AG04450 (cell line): ENCODE measurements at places on chromosomes 1 and 21.

DNA sequence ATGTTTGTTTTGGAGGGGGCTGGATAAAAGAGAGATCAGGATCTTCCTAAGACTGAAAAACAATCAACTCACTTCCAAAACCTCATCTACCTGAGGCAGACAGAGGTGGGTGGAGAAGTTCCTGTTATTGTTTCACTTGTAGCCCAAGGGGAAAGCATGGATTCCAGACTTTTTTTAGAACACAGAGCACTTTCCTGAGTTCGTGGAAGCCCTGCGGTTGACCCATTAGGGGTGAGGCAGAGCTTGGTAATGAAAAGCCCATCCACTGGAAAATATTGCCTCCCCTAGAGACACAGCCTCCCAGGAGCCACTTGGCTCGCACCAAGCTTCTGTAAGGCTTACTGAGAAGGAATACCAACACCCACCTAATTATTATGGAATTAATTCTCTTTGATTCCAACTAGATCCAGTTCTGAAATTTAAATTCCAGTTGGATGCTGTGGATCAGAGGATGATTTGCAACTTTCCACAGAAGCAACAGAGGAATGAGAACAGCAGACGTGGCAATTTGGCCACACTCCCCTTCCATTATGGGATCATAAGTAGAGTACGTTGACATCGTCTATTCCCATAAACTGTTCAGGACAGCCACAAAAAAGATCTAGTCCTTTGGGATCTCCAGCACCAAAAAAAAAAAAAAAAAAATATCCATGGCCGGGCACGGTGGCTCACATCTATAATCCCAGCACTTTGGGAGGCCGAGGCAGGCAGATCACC is 4.1 kb upstream of the PEF1 start:
- DNase-seq: no peak

DNA sequence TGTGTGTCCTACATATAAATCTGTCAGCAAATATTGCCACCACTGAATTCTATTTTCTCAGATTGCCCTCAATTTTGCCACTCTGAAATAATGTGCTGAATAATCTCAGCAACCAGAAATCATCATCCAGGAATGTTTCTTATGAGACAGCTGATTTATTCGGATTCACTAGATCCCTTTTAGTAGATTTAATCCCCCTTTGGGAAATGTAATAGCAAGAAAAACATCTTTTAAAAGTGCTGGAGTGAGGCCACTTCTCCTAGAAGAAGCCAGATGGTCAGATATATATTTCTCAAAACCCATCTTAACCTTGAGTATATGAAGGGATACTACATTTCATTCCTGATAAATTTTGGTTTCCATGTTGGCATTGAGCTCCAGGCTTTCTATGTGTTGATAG is 327.7 kb downstream of the SMYD3 start:
- DNase-seq: no peak

GRCh38 chr1:43279161-43279560 is 6.2 kb downstream of the C1orf210 start:
- DNase-seq: no peak

DNA sequence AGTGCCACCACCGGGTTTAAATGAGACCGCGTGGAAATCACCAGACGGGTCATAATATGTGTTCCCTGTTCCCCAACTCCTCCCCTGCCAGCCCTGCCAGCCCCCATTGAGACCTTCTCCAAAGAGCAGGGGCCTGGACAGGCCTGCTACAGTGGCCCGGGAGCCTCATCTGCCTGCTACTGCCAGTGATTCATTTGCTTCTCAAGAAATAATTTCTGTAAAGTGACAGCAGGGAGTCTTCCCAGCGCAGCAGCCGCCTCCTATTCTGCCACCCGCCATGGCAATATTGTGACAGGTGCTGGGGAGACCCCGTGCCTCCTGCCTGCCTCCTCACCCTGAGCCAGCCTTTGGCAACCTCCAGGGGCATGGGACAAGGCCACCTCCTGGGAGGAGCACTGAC is 8.9 kb downstream of the IFFO2 start:
- DNase-seq: no peak

DNA sequence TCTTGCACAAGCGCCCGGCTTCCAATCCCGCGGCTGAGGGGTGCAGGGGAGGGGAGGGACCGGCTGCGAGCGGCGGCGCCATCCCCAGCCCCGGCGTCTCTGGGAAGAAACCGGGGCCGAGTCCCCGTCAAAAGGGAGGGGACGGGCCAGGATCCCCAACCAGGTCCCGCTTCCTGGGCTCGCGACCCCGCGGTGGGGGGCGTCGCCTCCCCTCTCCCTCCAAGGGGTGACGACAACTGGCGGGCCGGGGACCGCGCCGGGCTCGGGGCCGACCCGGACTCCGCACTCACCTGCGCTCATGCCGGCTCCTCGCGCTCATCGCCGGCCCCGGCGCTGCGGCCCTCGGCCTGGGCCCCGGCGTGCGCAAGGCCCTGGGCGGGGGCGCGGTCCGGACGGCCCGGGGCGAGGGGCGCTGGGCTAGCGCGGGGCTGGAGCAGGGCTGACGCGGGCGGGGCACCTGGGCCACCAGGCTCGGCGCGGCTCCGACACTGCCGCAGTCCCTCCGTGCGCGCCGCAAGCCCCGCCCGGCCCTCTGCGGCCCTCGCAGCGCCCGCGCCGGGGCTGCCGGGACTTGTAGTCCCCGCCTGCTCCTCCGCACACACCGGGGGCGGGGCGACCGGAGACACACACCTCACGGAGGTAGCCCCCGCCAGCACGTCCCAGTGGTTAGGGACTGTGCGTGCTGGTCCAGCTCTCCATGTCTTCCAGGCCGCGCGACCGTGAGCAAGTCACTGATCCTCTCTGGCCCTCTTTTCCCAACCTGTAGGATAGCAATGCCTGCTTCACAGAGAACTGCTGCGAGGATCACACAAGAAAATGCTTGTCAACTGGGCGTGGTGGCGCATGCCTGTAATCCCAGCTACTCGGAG is at the start of gene ATP13A2:
Gene ATP13A2, minus strand, starts transcription at position 490 of the 869 bp plus-strand sequence. Its CDS starts 190 bp downstream, at position 300.
- DNase-seq: no peak

- no peak for DNase-seq
Measured at GRCh38 chr1:156523801-156524480, 23.4 kb upstream of the MEF2D start.

GRCh38 chr1:153536671-153537375 is 1.0 kb upstream of the S100A6 start:
- DNase-seq: no peak

- no peak for DNase-seq
Measured at GRCh38 chr1:2481885-2482284, 5.8 kb downstream of the PLCH2 start.

DNA sequence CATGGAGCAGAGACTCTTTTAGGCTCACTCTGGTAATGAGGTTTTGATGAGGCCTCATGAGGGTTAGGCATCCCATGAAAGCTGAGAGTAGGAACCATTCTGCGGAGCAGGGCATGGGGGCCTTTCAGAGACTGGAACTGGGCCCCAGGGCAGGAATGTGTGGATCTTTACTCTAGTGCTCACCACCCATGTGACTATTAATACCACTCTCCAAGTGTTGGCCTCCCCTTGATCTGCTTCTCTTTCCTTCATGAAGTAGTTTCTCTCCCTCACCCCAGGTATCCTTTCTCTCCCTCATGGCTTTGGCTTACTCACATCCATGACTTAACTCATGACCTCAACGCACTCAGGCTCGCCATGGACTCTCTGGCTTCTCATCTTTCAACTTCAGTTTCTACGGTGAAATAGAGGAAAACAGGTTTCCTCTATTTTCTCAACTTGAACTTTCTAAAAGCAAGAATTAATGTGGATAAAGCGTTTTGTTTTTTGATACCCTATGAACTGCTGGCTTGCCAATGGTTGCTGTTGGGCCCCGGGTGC is 50.5 kb upstream of the GADD45A start:
- DNase-seq: no peak

GRCh38 chr1:58304346-58304975 is 242.1 kb downstream of the OMA1 start:
- no peak for DNase-seq

- peak; percentile 23 for DNase-seq
Measured at GRCh38 chr1:89632657-89633247, at the start of gene LRRC8C. TSS of gene LRRC8C (plus strand) at chr1:89633120. CDS start at chr1:89686474, 53,354 bp downstream.

- DNase-seq: no peak
Measured at GRCh38 chr1:224448453-224449017, 13.9 kb upstream of the WDR26 start.

GRCh38 chr1:13662493-13662892 is 37.5 kb upstream of the PRDM2 start:
- DNase-seq: no peak

- no peak for DNase-seq
Measured at GRCh38 chr1:244789731-244790130, 45.7 kb upstream of the COX20 start.

DNA sequence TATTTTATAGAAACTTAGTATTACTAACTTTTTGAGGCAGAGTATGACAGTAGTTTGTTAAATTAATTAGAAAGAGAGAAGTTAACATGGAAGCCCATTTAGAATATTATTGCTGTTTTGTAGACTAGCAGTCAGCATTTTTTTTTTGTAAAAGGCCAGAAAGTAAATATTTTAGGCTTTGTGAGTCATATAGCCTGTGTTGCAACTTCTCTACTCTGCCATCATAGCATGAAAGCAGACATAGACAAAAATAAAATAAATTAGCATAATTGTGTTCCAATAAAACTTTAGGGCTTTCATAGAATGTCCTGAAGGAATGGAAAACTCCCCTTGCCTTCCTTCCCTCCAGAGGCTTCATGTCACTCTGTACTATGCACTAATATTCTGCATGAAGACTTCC is 12.3 kb upstream of the RGS4 start:
- DNase-seq: no peak

- DNase-seq: peak; percentile 13
Measured at GRCh38 chr1:212062832-212063438, 27.4 kb downstream of the DTL start.

GRCh38 chr1:31020007-31020790 is 45.3 kb downstream of the PUM1 start:
- DNase-seq: no peak

DNA sequence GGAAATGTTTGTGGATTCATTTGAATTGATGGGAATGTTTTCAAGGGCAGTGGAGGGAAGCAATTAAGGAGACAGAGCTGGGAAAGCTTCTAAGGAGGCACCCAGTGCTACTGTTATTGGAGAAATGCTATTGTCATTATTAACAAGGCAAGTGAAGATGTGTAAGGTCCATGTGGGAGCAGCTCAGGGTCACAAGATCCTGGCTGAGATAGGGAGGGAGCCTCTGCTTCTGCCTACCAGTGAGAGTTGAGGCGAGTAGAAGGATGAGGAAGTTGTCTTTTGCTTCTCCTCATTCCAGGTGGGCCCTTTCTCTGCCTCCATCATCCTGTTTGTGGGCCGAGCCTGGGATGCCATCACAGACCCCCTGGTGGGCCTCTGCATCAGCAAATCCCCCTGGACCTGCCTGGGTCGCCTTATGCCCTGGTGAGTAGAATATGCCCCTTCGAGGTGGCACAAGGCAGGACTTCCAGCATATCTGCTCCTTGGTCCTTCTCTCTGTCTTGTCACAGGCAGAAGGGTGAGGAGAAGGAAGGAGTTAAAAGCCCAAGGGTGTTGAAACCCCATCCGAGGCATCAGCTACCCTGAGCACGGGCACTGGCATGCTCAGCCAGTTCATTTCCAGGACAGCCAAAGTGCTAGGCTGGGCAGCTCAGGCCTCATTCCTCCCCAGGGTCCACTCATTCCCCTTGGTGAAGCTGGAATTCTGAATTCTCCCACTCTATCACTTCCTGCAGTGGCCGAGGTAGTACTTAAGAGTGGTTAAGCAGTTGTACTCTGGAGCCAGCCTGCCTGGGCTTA is 3.7 kb downstream of the MFSD2A start:
- no peak for DNase-seq

DNA sequence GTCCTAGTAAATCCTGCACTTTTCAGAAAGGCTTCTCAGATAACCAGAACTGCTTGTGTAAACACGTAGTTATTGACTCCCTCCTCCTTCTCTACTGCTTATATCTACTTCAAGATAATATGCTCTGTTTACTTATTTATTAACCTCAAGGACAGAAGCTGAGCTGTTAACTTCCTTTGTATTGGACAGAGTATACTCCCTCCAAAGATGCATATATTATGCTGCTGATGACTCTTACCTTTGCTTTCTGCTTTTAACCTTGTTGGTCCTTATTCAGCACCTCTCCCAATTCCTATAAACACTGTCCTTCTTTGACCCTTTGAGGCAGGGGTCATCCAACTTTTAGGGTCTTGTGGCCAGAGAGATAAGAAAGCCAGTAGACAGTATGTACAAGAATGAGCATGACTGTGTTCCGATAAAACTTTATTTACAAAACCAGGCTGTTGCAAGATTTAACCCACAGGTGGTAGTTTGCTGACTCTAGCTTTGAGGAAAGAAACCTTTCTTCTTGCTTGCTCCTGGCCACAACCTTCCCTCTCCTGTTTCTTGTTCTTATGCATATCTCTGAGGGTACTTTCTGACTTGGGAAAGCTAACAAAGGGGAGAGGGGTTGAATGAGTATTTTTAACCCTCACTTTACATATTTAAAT is 4.9 kb downstream of the TPM3 start:
- DNase-seq: no peak

DNA sequence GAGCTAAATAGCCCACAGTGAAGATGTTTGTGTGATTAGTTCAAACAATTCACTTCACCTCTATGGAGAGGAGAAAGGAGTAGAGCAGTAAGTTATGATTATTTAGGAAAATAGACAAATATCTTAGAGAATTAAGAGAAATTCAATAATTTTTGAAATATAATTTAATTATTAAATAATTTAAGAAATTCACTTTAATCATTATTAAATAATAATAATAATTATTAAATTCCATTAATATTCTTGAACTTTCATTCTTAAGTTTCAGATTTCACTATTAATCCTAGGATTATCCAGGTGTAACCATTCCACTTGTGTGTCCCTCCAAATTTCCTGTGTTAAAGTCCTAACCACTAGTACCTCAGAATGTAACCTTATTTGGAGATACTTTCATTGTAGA is 58.9 kb upstream of the RGS18 start:
- no peak for DNase-seq

DNA sequence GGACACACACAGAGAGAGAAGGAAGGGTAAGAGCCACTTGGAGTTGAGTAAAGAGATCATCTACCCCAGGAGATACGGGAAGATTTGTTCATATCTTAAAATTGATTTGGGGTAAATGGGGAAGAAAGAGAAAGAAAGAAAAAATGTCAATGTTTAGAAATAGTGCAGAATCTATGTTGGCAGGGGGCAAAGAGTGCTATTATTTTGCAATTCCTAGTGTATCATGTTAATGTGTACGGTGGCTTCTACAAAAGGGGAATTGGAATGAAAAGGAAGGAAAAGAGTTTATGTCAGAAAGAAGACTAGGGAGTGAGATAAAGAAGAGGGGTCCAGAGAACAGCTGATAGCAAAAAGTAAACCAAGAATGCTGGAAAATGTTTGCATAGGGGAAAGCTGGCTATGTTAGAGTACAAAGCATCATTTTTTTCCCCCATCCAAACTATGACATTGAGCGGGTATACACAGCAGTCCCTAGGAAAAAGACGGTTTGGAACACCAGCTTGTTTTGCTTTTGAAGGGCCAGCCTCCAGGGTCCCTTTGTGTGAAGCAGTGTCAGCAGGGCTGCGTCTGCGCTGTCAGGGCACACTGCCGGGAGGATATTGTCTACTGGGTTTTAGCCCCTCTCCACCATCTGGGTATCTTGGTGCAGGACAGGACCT is 10.8 kb downstream of the LRRC8D start:
- no peak for DNase-seq
